ENCODE measurements at places on chromosomes 11 and 22. TPM values are rescaled to one million over a fixed set of nuclear protein-coding genes. Genes with fewer than 3 reads are reported as not detected.
A peak's percentile ranks its signal among the peaks of the same experiment; 100 is the strongest.

SLC25A18 gene
- not detected for total RNA-seq

C11orf86 gene
- not detected for total RNA-seq

SLC29A2 gene
- 10.3 TPM for total RNA-seq

CABP4 gene
- total RNA-seq = 1.0 TPM

OR52K1 gene
- not detected for total RNA-seq

NLRP6 gene
- 1.2 TPM for total RNA-seq

GRM5 gene
- 0.02 TPM for total RNA-seq

DHCR7 gene
- 61.4 TPM for total RNA-seq

OR4D11 gene
- not detected for total RNA-seq

MIAT gene
- 52.3 TPM for total RNA-seq

GRCh38 chr11:2526808-2527381, 82.1 kb downstream of the KCNQ1 start:
- no peaks in the 10 kb centered on the region for H3K27me3 ChIP-seq
- H3K27ac ChIP-seq = no peak overlapping the region
- no peaks in the 10 kb centered on the region for H3K36me3 ChIP-seq
- H3K4me1 ChIP-seq = peaks cover 19% of the 10 kb centered on the region
- no peak overlapping the region for H3K4me3 ChIP-seq

GRCh38 chr11:8093931-8094575, 13.0 kb downstream of the TUB start:
- H3K4me1 ChIP-seq = no peaks in the 10 kb centered on the region
- H3K36me3 ChIP-seq = no peaks in the 10 kb centered on the region
- no peak for DNase-seq
- H3K27ac ChIP-seq = no peak overlapping the region

DNA sequence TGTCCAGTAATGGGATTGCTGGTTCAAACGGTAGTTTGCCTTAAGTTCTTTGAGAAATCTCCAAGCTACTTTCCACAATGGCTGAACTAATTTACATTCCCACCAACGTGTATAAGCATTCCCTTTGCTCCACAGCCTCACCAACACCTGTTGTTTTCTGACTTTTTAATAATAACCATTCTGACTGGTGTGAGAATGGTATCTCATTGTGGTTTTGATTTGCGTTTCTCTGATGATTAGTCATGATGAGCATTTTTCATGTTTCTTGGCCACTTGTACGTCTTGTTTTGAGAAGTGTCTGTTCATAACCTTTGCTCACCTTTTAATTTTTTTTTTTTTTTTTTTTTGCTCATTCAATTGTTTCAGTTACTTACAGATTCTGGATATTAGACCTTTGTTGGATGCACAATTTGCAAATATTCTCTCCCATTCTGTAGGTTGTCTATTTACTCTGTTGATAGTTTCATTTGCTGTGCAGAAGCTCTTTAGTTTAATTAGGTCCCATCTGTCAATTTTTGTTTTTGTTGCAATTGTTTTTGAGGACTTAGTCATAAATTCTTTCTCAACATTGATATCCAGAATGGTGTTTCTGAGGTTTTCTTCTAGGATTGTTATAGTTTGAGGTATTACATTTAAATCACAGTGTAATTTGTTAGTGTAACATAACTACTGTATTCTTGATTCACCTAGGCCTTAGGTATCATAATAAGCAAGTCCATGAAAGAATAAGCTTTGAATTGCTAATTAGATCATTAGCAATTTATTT, 33.0 kb downstream of the CCDC34 start:
- no peaks in the 10 kb centered on the region for H3K27me3 ChIP-seq
- H3K36me3 ChIP-seq = peaks cover 5% of the 10 kb centered on the region
- DNase-seq = no peak
- peaks cover 3% of the 10 kb centered on the region for H3K4me1 ChIP-seq
- H3K27ac ChIP-seq = no peak overlapping the region
- H3K4me3 ChIP-seq = no peak overlapping the region

DNA sequence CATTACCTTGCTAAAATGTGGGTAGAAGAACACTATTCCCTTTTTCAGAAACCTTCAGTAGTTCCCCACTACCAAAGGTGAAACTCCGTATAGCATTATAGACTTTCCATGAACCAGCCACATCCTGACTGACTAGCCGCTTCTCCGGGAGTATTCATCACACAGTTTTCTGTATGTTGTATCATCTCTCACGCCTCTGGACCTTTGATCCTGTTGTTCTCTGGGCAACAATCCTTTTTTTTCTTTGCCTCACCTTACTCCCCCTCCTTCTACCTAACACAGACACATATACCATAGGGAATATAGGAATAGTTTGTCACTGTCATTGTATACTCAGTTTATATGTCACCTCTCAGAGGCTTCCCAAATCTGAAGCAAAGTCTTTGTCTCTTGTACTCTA, 20.8 kb downstream of the ZC3H12C start:
- DNase-seq = no peak
- no peaks in the 10 kb centered on the region for H3K4me1 ChIP-seq
- no peak overlapping the region for H3K4me3 ChIP-seq
- peaks cover 4% of the 10 kb centered on the region for H3K27me3 ChIP-seq
- no peak overlapping the region for H3K27ac ChIP-seq

GRCh38 chr11:43577566-43578264, 102.8 kb upstream of the HSD17B12 start:
- H3K36me3 ChIP-seq = peaks cover 2% of the 10 kb centered on the region
- no peak overlapping the region for H3K27ac ChIP-seq
- peaks cover 43% of the 10 kb centered on the region for H3K4me1 ChIP-seq
- peaks cover 86% of the 10 kb centered on the region for H3K27me3 ChIP-seq

GRCh38 chr11:95495706-95496105, 264.7 kb upstream of the SESN3 start:
- peaks cover under 1% of the 10 kb centered on the region for H3K36me3 ChIP-seq
- no peak overlapping the region for H3K4me3 ChIP-seq
- DNase-seq = no peak
- no peaks in the 10 kb centered on the region for H3K27me3 ChIP-seq

DNA sequence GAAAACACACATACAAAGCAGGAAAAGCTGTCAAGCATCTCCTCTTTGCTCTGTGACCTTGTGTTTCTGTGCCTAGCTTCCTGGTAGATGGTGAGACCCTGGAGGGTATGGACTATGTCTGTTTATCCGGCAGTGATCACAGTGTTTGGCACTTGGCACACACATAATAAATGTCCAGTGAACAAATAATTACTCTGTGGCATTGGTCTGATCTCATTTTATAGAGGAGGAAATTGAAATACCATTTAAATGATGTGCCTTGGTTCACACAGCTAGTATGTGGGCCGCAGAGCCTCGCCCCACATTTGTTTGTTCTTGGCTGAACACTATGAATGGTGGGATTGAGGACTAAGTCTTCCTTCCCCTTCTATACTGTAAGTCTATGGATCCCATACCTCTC, 104.7 kb upstream of the SPON1 start:
- H3K36me3 ChIP-seq = no peaks in the 10 kb centered on the region
- H3K27ac ChIP-seq = no peak overlapping the region
- H3K27me3 ChIP-seq = no peaks in the 10 kb centered on the region
- DNase-seq = no peak

DNA sequence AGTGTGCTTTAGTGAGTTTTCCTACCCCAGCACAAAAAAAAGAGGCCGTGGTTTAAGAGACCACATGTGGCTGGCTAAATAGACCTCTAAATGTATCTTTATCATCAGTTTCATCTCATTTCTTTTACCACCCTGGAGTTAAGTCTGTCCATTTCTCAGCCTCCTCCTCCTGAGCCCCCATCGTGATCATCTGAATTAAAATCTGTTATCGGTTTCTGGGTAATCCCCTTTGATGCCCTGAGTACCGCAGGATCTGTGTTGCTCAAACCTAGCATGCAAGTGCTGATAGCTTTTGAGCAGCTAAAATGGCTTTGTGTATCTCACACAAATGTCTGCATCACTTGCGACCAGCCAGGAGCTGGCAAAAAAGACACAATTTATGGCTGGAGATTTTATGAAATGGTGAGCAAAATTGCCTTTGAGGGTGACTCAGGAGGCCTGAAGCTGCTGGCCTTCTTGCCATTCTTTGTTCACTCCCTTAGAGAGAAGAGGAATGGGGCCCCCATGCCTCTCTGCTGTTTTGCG, 236.5 kb downstream of the NTM start:
- H3K4me1 ChIP-seq = no peaks in the 10 kb centered on the region
- H3K27ac ChIP-seq = no peak overlapping the region
- no peak overlapping the region for H3K4me3 ChIP-seq
- no peak for DNase-seq

GRCh38 chr22:27347951-27348350, 453.6 kb downstream of the MN1 start:
- no peak overlapping the region for H3K27ac ChIP-seq
- H3K27me3 ChIP-seq = peaks cover 10% of the 10 kb centered on the region
- no peaks in the 10 kb centered on the region for H3K36me3 ChIP-seq
- no peak for DNase-seq
- no peak overlapping the region for H3K4me3 ChIP-seq

DNA sequence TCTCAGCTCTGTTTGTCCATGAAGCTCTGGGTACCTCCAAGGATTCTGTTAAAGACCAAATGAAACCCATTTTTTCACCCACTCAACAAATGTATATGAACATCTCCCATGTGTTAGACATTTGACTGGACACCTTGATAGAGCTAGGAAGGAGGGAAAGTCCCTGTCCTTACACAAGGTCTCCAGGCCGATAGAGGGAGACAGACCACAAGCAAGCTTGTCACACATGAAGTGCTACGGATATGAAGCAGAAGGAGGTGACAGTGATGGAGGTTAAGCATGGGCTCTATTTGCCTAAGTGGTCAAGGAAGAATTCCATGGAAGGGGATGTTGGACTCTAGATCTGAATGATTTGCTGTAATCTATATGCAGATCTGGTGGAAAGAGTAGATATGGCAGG, 138.5 kb downstream of the MYO18B start:
- no peak overlapping the region for H3K27ac ChIP-seq
- DNase-seq = no peak
- H3K36me3 ChIP-seq = no peaks in the 10 kb centered on the region
- no peak overlapping the region for H3K4me3 ChIP-seq
- H3K27me3 ChIP-seq = peaks cover 4% of the 10 kb centered on the region

- no peak overlapping the region for H3K27ac ChIP-seq
- no peaks in the 10 kb centered on the region for H3K36me3 ChIP-seq
Measured at GRCh38 chr11:387193-387793, 6.7 kb upstream of the PKP3 start.

DNA sequence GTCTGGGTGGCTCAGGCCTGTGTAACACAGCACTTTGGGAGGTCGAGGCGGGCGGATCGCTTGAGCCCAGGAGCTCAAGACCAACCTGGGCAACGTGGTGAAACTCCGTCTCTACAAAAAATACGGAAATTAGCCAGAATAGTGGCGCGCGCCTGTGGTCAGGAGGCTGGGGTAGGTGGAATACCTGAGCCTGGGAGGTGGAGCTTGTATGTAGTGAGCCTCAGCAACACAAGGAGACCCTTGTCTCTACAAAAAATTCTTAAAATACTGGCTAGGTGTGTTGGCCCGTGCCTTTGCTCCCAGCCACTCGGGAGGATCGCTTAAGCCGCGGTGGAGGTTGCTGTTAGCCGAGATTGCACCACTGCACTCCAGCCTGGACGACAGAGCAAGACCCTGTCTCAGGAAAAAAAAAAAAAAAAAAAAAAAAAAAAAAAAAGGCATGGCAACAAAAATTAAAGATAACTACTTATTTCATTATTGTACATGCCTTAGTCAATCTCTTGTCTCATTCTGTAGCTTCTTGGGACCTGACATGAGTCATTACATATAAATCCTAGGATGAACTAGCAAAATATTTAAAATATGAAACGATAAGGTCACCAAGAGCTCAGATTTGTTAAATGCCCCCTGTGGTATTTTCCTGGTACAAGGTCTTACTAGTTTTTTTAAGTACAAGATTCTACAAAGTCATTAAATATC, 1.1 kb downstream of the TAF1D start:
- peaks cover 66% of the 10 kb centered on the region for H3K36me3 ChIP-seq
- peak; percentile 68 for DNase-seq
- H3K4me1 ChIP-seq = peaks cover 46% of the 10 kb centered on the region
- H3K27ac ChIP-seq = peak overlapping the region; percentile 100

DNA sequence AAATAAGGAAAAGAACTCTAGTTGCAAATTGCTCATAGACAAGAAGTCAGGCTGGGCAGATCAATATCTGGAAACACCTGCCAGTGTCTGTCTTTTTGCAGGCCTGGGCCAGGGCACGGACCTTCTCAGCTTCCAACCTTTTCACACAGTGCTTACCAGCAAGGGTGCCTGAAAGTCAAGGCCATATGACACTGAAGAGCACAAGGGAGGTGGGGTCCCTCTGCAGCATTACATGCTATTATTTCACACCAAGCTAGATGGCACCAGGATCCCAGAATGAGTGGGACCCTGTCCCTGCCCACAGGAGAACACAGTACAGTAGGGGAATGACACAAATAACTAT, 5.9 kb upstream of the PEX26 start:
- H3K4me3 ChIP-seq = no peak overlapping the region
- H3K36me3 ChIP-seq = no peaks in the 10 kb centered on the region

- H3K4me3 ChIP-seq = no peak overlapping the region
- H3K27ac ChIP-seq = peak overlapping the region; percentile 59
- H3K27me3 ChIP-seq = no peaks in the 10 kb centered on the region
- peaks cover 57% of the 10 kb centered on the region for H3K4me1 ChIP-seq
- DNase-seq = no peak
- H3K36me3 ChIP-seq = no peaks in the 10 kb centered on the region
Measured at GRCh38 chr22:29623553-29624169, 20.2 kb downstream of the NF2 start.

- H3K4me1 ChIP-seq = peaks cover 66% of the 10 kb centered on the region
- H3K36me3 ChIP-seq = no peaks in the 10 kb centered on the region
- no peak for DNase-seq
Measured at GRCh38 chr11:78189851-78190250, 1.1 kb downstream of the USP35 start.

- peaks cover 28% of the 10 kb centered on the region for H3K36me3 ChIP-seq
- no peak overlapping the region for H3K27ac ChIP-seq
Measured at GRCh38 chr11:66845143-66845875, 2.1 kb downstream of the RCE1 start.

DNA sequence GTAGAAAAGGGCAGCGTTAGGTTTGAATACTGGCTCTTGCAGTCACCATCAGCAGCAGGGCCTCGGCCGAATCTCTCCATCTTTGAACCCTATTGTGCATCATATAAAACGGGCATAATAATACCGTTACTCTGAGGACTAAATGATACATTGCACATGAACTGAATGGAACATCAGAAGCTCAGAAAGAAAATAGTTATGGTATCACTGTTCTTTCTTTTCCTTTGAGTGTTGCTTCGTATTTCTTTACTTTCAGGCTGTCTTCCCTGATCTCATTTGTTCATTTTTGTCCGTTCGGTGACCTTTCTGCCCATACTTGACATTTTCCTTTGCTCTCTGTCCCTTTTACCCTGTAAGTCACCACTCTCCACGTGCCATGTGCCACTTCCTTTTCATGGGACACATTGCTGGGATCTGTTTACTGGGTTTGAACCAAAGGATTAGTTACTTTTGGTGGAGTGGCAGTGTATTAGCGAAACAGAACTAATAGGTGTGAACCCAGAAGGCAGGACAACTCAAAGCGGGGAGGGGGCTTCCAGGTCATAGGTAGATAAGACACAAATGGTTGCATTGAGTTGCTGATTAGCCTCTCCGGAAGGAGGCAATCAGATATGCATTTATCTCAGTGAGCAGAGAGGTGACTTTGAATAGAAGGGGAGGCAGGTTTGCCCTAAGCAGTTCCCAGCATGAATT, 717 bp upstream of the ZNF202 start:
- H3K36me3 ChIP-seq = peaks cover 18% of the 10 kb centered on the region
- peak overlapping the region; percentile 97 for H3K4me3 ChIP-seq
- peak; percentile 17 for DNase-seq
- H3K4me1 ChIP-seq = peaks cover 34% of the 10 kb centered on the region
- H3K27me3 ChIP-seq = no peaks in the 10 kb centered on the region
